ENCODE measurements at places on chromosomes 13 and 19.

- peak; percentile 58 for DNase-seq
Measured at GRCh38 chr13:99956473-99957349, 14.9 kb downstream of the ZIC5 start.

DNA sequence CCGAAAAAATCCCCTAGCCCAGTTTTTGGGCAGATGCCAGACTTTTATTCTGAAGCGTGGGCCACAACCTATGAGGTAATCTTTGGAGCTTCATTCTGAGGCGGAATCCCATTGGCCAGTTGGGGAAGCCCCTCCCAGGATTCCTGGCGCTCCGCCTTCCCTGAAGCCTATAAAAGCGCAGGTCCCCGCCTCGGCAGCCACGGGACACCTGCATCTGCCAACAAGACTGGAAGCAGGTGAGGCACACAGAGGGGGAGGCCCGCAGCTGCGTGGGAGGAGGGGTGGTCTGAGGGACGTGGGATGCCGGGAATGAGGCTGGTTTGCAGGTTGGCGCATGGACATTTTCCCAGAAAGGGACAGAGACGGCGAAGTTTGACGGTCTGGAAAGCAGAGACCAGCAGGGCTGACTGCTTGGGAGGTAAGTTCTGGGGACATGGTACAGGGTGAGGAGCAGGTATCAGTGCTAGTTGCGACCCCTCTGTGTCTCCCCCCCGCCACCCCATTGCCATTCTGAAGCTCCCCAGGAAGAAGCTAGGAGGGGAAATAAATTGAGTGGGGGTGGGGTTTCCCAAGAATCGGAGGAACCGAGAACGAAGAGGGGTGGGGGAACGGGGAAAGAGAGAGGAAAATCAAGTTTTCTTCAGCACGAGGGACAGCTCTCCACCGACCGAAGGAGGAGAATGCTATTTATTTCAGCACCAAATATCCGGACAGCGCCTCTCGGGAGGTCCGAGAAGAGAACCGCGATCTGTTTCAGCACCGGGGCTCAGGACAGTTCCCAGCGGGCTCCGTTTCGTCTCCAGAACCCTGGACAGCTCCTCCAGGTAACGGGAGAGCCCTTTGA lies 22.4 kb upstream of the FEM1A start:
- peak; percentile 93 for DNase-seq

DNA sequence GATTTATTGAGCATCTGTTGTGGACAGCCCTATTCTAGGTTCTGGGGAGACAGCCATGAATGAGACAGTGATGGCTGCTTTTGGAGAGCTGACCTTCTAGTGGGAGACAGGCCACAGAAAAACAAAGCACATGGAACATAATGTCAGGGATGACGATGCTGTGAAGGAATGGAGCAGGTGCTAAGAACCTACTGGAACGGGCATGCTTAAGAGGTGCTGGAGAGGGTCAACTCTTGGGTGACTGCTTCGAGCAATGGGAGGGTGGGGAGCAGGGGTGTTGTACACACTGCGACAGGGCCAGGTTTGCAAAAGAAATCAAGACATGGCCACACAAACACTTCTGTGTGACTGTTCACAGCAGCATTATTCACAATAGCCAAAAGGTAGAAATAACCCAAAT lies 12.1 kb upstream of the CEACAM16 start:
- no peak for DNase-seq

DNA sequence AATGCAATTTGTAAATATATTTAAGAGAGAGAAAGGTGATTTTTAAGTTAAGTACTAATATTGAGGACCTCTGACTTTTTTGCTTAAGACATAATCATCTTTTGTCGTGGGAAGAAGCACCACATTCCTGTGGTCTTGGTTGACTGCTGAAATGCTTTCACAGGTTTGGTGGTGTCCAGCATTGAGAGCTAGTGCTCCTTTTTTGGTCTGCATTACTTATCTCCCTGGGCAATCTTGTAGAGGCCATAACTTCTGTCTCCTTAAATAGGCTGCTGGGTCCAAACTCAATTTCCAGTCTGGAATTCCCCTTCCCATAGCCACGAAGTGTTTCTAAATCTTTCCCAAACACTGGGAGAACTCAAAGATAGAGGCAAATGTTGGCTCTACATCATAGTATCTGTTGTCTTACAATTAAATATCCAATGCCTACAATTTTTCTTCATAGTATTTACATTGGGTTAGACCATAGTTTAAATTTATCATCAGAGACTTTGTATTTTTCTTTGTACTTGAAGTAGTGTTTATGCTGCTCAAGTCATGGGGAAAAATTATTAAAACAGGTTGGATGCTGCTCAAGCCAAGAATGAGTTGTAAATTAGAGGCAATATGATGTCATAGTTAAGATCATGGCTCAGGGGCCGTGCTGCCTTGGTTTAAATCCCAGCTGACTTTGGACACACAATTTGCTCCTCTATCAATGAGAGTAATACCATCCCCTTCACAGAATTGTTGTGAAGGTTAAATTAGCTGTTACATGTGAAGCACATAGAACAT lies 105.6 kb downstream of the POSTN start:
- no peak for DNase-seq

GRCh38 chr13:114318624-114319023 lies 4.3 kb downstream of the CHAMP1 start:
- no peak for DNase-seq

- DNase-seq = peak; percentile 77
Measured at GRCh38 chr13:46387064-46387851, at the start of gene RUBCNL. TSS of gene RUBCNL (minus strand) at chr13:46387252. CDS start at chr13:46372475, 14,777 bp downstream.

DNA sequence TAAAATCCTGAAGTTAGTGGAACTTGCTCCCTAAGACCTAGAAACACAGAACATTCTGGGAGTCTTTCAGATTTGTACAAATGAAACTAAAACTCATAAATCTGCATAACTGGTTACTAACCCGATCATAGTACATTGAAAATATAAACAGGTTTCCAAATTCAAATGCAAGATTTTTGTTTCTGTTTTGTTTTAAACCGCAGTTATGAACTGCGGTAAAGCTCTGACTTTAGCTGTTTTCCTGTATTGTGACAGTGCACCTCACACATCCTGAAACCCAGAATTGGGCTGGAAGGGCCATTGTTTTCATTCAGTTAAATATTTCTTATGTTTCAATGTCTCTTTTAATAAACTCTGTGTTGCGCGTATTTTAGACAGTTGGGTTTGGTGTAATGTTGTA lies 204.7 kb downstream of the SHISA2 start:
- DNase-seq = no peak
